CD4-positive, alpha-beta memory T cell (primary cell): ENCODE measurements at places on chromosomes 7 and 10.

DNA sequence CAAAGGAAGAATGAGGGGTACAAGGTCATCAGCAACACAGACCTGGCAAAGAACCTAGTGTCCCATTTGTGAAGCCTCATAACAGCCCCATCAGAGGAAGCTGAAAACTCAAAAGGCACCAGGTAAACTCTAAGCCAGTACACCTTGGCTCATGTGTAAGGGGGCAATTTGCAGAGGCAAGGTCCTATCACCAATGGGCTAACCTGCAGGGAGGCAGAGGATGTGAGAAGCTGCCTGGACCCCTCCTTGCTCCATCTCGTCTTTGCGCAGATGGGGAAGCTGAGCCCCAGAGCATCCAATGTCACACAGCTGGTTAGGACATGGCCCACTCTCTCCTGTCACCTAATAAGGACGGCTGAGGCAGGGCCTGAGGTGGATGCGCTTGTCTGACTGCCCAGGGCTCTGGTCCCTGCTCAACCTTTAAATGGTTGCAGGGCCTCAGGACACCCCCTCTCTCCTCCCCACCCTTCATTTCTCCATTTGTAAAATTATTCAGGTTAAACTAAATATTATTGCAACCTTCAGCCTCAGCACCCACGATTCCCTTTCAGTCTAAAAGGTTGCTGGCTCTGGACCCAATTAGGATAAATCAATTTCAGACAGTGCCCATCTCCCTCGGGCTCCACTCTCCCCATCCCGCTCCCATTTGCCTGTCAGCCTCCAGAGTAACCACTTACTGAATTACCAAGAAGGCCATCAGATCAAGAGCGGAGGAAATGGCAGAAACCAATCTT lies 135.3 kb downstream of the OAT start:
- no peak for DNase-seq

GRCh38 chr7:135645296-135645904 lies 16.9 kb upstream of the STMP1 start:
- DNase-seq: peak; percentile 35

- DNase-seq: no peak
These were observed 301.5 kb downstream of the GRID1 start for GRCh38 chr10:86064931-86065662.

DNA sequence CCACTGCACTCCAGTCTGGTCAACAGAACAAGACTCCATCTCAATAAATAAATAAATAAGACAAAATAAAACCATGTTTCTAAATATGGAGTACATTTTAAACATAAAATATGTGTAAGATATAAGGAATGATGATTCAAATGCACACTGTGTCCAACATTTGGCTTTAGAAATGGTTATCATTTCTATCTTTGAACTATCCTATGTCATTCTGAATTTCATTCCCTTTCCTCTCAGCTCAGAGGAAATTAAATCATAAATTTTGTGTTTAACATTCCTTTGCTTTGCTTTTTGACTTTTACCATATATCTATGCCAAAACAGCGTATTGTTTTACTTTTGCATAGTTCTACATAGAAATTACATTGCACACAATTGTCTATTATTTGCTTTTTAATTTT lies 130.9 kb downstream of the GNAT3 start:
- DNase-seq: no peak

GRCh38 chr10:79446758-79447084 lies 1.3 kb upstream of the ZCCHC24 start:
- DNase-seq: no peak

DNA sequence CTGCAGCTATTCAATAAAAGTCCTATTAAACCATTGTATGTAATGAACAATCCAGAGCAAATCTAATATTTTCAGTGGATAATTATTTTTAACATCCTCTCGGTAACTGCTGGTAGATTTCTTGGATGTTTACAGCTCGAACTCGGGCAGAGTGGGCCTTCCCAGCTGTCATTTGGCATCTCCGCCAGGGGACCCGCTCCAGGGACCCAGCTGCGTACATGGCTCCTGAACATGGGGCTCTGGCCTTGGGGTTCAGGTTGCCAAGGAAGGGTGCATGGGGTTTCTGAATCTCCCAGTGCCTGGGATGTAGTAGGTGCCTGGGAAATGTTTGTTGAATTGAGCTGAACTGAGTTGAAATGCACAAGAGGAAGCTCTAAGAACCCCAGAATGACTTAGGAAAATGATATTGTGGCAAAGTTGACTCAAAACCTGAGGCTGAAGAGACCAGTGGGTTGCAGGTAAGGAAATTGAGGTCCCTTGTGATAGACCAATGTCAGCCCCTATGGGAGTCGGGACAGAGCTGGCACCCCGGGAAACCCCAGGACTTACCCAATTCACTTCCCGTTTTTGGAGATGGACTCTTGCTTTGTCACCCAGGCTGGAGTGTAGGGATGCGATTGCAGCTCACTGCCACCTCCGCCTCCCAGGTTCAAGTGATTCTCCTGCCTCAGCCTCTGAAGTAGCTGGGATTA lies 228.4 kb downstream of the CUX1 start:
- DNase-seq: no peak
